ENCODE measurements at places on chromosomes 6 and 20.
A peak's percentile ranks its signal among the peaks of the same experiment; 100 is the strongest.

DNA sequence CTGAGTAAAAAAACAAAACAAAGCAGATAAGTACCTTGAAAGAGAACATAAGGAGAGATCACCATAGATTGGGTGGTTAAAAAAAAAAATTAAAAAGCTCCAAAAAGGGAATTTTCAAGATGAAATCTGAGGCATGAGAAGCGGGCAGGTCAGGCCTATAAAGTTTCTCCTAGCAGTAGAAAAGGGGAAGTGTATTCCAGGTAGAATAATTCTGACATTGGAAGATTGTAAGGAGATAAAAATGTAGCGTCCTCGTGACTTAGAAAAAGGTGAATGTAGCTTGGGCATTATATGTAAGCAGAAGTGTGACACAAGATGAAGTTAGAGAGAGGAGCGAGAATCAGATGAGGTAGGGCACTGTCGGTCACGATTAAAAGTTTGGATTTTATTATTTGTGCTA is 9.1 kb upstream of the ADGRB3 start:
- DNase-seq = no peak
- no peaks in the 10 kb centered on the region for H3K36me3 ChIP-seq
- H3K4me3 ChIP-seq = no peak overlapping the region
- H3K27ac ChIP-seq = no peak overlapping the region
- H3K4me1 ChIP-seq = no peaks in the 10 kb centered on the region

DNA sequence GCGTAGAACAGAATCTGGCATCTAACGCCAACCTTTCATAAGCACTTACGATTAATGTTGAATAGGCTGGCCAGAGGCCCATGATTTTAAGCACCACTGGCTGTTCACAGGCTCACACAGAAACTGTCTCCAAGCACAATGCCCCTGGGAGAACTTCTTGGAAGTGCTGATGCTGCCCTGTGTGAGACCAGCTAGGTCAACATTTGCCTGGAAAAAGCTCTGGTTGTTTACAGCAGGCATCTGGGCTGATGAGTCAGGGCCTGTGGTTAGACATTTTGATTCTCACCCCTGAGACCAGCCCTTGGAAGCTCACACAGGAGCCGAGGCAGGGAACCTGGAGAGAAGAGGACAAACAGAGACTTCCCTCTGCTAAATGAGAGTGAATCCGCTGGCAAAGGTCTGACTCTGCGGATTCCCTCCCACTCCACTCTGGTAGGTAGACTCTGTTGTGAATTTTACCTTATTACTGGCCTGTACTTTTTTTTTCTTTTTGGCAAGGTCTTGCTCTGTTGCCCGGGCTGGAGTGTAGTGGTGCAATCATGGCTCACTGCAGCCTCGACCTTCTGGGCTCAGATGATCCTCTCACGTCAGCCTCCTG is 6.8 kb upstream of the SULF2 start:
- H3K27me3 ChIP-seq = peaks cover 15% of the 10 kb centered on the region
- peaks cover 4% of the 10 kb centered on the region for H3K4me1 ChIP-seq
- H3K4me3 ChIP-seq = no peak overlapping the region
- no peaks in the 10 kb centered on the region for H3K36me3 ChIP-seq
- no peak overlapping the region for H3K27ac ChIP-seq

- H3K36me3 ChIP-seq = no peaks in the 10 kb centered on the region
- H3K27ac ChIP-seq = no peak overlapping the region
- no peaks in the 10 kb centered on the region for H3K4me1 ChIP-seq
- no peaks in the 10 kb centered on the region for H3K27me3 ChIP-seq
- no peak overlapping the region for H3K4me3 ChIP-seq
Measured at GRCh38 chr6:83592770-83593394, 80.5 kb downstream of the PRSS35 start.

- no peak overlapping the region for H3K27ac ChIP-seq
- no peak for DNase-seq
- H3K27me3 ChIP-seq = no peaks in the 10 kb centered on the region
- peaks cover 32% of the 10 kb centered on the region for H3K36me3 ChIP-seq
- H3K4me3 ChIP-seq = no peak overlapping the region
Measured at GRCh38 chr20:62202676-62203377, 17.3 kb downstream of the HRH3 start.

DNA sequence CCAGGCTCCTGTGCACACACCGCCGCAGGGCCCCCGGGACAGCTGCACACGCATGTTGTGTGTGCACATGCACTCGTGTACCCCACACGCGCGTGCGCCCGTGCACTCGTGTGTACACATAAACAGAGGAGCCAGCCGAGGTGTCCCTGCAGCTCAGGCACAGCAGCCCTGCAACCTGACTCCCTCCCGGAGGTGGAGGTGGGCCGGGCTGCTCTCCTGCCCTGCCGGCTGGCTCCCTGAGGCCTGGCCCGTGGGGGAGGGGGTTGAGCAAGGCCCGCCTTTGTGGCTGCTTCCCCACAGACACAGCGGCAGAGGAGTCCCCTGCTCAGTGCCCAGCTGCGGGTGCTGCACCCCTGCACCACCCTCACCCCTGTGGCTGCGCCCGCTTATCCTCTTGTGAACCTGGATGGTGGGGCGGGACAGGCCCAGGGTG is 624 bp downstream of the RBBP8NL start:
- H3K36me3 ChIP-seq = no peaks in the 10 kb centered on the region
- H3K4me3 ChIP-seq = no peak overlapping the region
- H3K27me3 ChIP-seq = peaks cover 3% of the 10 kb centered on the region
- H3K27ac ChIP-seq = no peak overlapping the region
- DNase-seq = no peak

GRCh38 chr6:91487696-91488392 is 901.0 kb upstream of the MAP3K7 start:
- no peak overlapping the region for H3K27ac ChIP-seq
- H3K4me3 ChIP-seq = no peak overlapping the region
- H3K27me3 ChIP-seq = no peaks in the 10 kb centered on the region
- H3K4me1 ChIP-seq = no peaks in the 10 kb centered on the region

DNA sequence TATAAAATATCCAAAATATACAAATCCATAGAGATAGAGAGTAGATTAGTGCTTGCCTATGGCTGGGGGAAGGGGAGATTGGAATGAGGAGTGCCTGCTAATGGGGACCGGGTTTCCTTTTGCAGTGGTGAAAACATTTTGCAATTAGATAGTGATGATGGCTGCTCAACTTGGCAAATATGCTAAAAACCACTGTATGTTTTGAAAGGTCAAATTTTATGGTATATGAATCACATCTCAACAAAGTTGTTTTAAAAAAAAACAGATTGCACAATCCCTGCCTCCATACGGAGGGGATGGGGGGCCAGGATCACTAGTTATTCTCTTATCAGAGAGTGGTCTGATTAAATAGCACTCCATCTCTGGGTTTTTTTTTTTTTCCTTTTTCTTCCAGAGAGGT is 76.9 kb upstream of the RIPOR2 start:
- no peak overlapping the region for H3K4me3 ChIP-seq
- no peak overlapping the region for H3K27ac ChIP-seq
- peaks cover 88% of the 10 kb centered on the region for H3K4me1 ChIP-seq

DNA sequence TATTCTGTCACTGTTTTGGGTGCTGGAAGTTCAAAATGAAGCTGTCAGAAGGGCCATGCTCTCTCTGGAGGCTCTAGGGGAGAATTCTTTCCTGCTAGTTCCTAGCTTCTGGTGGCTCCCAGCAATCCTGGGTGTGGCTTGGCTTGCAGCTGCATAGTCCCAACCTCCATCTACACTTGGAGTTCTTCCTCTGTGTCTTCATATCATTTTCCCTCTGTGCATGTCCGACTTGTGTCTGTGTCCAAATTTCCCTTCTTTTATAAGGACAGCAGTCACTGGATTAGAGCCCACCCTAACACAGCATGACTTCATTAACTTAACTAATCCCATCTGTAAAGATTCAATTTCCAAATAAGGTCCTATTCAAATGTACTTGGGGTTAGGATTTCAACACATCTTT is 23.3 kb upstream of the ENPP1 start:
- no peak overlapping the region for H3K27ac ChIP-seq
- no peaks in the 10 kb centered on the region for H3K36me3 ChIP-seq
- no peak for DNase-seq
- no peak overlapping the region for H3K4me3 ChIP-seq
- peaks cover 17% of the 10 kb centered on the region for H3K4me1 ChIP-seq

GRCh38 chr6:151131324-151132007 is 108.3 kb upstream of the AKAP12 start:
- H3K4me1 ChIP-seq = no peaks in the 10 kb centered on the region
- H3K27me3 ChIP-seq = peaks cover 6% of the 10 kb centered on the region
- no peak overlapping the region for H3K27ac ChIP-seq
- DNase-seq = no peak
- H3K36me3 ChIP-seq = no peaks in the 10 kb centered on the region

- no peak for DNase-seq
- H3K36me3 ChIP-seq = no peaks in the 10 kb centered on the region
- H3K27me3 ChIP-seq = no peaks in the 10 kb centered on the region
- H3K27ac ChIP-seq = no peak overlapping the region
- H3K4me3 ChIP-seq = no peak overlapping the region
- no peaks in the 10 kb centered on the region for H3K4me1 ChIP-seq
Measured at GRCh38 chr6:123655521-123656306, 19.0 kb upstream of the TRDN start.

DNA sequence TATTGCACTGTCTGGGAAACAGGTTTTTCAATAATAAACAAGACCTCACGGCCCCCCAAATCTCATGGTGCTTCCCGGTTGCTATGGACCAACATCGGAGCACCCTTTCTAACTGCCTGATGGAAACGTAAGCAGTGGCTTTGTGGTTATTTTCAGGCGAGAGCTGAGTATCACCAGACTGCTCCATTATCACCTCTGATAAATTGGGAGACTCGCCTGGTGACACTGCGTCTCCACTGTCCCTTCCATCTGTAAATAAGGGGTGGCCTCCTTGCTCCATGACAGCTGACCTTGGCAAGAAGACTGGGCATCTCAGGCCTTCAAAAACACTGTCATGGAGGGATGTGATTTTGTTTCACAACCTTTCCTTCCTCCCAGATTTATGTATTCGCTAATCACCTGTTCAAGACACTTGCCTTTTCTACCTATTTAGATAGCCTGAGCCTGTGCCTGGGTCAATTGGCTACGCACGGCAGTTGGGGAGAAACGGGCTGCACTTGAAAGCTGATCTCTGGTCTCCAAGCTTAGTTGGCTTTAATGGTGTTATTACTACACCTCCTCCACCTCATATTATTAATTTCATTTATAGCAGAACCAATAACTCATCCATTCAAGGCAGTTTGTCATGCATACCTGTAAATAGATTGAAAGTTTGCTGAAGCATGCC is 17.7 kb upstream of the CDH4 start:
- no peaks in the 10 kb centered on the region for H3K4me1 ChIP-seq
- DNase-seq = no peak
- no peak overlapping the region for H3K4me3 ChIP-seq
- H3K27me3 ChIP-seq = peaks cover 2% of the 10 kb centered on the region

GRCh38 chr6:113623129-113623528 is 234.0 kb upstream of the MARCKS start:
- H3K4me3 ChIP-seq = no peak overlapping the region
- DNase-seq = no peak
- peaks cover 4% of the 10 kb centered on the region for H3K27me3 ChIP-seq
- peaks cover 11% of the 10 kb centered on the region for H3K4me1 ChIP-seq

GRCh38 chr6:53171605-53172467 is 23.2 kb upstream of the GCM1 start:
- peaks cover 3% of the 10 kb centered on the region for H3K4me1 ChIP-seq
- H3K4me3 ChIP-seq = no peak overlapping the region
- DNase-seq = peak; percentile 93
- no peak overlapping the region for H3K27ac ChIP-seq
- no peaks in the 10 kb centered on the region for H3K27me3 ChIP-seq
- no peaks in the 10 kb centered on the region for H3K36me3 ChIP-seq

DNA sequence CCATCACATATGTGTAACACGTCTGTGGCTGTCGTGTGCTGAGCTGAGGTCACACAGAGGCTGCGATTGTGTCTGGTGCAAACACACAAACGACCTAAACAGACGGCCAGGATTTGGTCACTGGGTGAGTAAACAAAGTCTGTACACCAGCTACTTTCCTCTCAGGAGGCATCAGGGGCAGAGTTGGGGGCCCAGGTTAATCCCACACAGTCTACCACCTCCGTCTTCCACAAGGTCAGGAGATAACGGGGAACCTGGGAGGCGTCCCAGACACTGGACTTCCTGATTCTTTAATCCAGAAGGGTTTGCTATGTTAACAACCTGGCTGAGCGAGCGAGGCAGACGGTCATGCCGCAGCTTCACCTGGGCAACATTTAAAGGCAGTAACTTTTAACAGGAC is 1.5 kb downstream of the DACT2 start:
- H3K4me1 ChIP-seq = no peaks in the 10 kb centered on the region
- peaks cover 46% of the 10 kb centered on the region for H3K27me3 ChIP-seq
- no peak overlapping the region for H3K4me3 ChIP-seq
- no peak overlapping the region for H3K27ac ChIP-seq
- no peaks in the 10 kb centered on the region for H3K36me3 ChIP-seq

DNA sequence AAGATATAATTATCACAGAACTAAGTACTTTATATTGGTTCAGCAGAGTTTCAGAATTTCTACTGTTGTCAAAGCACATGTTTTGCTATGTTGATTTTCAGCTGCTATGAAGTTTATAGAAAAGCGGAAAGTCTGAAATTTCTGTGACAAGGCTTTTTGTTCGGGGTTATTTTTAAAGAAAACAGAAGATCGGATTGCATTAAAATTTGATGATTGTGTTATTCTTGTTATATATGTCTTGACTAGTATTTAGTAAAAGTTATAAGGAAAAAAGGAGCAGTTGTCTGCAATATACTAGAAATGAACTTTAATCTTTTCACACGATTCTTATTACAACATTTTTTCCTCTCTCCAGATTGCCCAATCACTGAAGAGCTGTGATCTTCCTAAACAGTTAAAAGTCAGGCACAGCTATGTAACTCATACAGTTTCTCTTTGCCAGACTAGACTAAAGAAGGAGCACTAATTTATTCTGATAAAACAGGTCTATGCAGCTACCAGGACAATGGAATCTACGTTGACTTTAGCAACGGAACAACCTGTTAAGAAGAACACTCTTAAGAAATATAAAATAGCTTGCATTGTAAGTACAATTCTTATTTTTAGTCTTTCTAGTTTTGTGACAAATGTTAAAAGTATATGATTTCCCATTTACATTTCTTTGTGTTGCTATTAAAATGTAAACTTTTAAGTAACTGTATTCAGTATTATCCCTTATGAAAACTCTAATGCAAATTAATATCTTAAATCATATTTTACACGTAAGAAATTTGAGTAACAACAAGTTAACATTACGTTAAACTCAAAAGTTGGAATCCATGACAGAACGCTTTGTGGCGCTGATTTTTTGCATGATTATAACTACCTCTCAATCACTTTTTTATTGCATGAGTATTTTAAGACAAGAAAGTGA is at the start of gene ENPP3:
TSS of gene ENPP3 (plus strand) at position 423 of the 913 bp plus-strand sequence. CDS start at position 506, 83 bp downstream.
- H3K4me1 ChIP-seq = peaks cover 9% of the 10 kb centered on the region
- H3K36me3 ChIP-seq = no peaks in the 10 kb centered on the region
- peaks cover 2% of the 10 kb centered on the region for H3K27me3 ChIP-seq
- no peak within 1 kb of the TSS for H3K4me3 ChIP-seq
- H3K27ac ChIP-seq = no peak within 1 kb of the TSS
- no peak for DNase-seq
